ENCODE measurements at places on chromosomes 7 and 10.

DNA sequence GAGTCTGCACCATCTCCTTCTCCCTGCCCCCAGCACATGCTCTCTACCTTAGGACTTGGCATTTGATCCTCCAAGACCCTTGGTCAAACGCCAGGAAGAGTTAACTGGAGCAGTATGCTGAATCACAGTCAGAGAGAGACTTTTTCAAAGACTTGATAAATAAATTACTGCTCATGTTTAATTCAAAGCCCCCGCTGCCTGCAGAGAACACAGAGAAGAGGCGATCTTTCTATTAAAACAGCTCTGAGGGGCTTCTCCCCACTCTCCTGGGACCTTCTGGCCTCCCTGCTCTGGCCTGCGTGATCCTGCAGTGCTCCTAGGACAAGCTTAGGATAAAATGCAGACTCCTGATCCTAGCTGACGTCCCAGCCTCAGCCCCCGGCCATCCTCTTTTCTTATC lies 47.8 kb downstream of the NPTX2 start:
- no peak for DNase-seq

- no peak for DNase-seq
Observed at GRCh38 chr10:6621536-6621935, 41.5 kb upstream of the PRKCQ start.

- no peak for DNase-seq
Observed at GRCh38 chr10:498760-499435, 190.6 kb downstream of the DIP2C start.

GRCh38 chr7:156445997-156446761 lies 194.4 kb upstream of the RNF32 start:
- no peak for DNase-seq

- no peak for DNase-seq
Observed at GRCh38 chr10:95566136-95566535, 5.0 kb upstream of the SORBS1 start.

DNA sequence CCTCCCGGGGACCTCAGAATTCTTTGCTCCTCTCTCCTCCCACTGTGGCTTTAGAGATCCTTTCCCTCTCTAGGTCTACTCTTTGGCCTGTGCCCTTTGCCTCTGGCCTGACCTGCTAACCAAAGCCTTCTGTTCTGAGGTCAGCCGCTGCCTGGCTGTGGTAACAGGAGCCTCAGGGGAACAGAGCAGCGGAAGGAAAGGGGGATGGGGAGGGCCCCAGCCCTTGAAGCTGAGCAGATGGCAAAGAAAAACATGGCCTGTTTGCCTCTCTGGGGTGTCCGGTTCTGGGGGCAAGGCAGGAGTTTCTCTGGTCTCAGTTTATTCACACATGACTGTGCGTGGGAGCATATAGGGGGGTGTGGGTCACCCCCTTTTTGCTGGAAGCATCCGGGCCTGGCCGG lies 28.2 kb downstream of the COL26A1 start:
- no peak for DNase-seq

Data from activated CD8-positive, alpha-beta memory T cell treated with anti-CD3 and anti-CD28 coated beads, Interleukin-2, amount 50 U/mL, for 4 hours (primary cell).